Amygdala (tissue), 56 donors: ENCODE measurements at places on chromosomes 3 and 15.

DNA sequence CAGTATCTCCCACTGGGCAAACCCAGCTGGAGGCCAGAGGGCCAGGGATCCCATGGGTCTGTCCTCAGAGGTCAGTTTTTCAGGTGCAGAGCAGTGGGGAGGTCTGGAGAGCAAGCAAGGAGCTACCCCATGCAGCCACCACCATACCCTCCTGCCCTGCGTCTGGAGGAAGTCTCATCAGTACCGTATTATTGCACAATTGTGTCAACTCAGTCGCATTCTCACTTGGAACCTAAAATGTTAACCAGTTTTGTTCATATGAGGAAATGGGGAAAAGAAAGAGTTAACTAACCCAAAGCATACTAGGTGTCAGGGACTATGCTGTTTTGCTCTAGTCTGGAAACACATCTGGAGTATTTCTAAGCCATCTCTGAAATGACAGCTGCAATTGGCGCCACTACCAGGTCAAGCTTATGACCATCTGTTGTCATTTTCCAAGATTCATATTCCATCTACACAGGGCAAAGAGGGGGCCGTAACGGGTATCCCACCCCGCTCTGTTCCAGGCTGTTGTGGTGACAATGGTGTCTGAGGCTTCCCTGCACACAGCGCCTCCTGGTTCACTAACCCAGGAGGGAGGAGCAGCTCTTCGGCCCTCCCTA, 16.9 kb upstream of the APBA2 start:
- no peak for DNase-seq

GRCh38 chr3:183253528-183254486, 754 bp downstream of the B3GNT5 start:
- DNase-seq: no peak

GRCh38 chr3:184781801-184782200, 30.2 kb upstream of the VPS8 start:
- no peak for DNase-seq

DNA sequence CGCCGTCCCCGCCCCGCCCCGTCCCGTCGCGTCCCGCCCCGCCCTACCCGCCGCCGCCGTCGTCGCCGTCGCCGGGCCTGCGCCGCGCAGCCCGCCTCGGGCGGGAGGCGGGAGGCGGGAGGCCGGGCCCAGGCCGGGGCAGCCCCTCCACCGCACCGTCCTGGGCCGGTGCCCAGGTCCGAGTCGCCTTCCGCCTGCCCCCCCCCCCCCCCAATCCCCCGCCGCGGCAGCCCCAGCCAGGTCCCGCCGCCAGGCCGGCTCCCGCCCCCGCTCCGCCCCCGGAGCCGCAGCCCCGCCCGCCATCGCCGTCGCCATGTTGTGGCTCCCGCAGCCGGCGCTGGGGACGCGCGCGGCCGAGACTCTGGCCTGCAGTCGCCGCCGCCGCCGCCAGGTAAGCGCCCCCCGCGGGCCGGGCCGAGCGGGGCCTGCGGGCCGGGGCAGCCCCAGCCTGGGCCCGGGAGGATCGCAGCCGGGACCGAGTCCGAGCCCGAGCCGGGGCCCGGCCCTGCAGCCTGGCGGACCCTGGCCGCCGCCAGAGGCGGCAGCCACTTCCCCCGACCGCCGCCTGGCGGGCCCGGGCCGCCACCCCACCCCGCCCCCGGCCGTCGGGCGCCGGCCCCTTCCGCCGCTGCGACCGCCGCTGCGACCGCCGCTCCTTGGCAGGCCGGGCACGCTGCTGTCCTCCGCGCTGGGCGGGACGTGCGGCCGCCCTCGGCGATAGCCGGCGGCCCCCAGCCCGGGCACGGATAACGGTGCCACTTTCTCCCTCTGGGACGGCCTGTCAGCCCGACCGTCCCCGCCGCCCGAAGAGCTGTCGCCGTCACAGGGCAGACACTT, at the start of gene ZNF592:
TSS of gene ZNF592 (plus strand) at position 319 of the 837 bp plus-strand sequence. CDS start 34,084 bp downstream, outside the sequence.
- DNase-seq: peak; percentile 86

DNA sequence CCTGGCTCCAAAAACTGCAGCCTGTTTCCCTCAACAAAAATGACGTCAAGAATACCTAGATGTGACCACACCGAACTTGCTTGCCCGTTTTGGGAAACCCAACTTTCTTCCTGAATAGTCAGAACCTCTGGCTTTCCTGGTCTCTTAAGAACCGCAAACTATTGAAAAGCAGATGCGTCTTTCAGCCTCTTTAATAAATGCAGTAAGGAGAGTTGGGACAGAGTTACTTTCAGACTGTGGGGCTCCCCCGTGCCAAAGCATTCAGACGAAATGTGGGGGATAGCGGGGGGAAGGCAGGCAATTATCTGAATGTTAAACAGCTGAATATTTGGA, 1.2 kb upstream of the PROK2 start:
- DNase-seq: no peak

DNA sequence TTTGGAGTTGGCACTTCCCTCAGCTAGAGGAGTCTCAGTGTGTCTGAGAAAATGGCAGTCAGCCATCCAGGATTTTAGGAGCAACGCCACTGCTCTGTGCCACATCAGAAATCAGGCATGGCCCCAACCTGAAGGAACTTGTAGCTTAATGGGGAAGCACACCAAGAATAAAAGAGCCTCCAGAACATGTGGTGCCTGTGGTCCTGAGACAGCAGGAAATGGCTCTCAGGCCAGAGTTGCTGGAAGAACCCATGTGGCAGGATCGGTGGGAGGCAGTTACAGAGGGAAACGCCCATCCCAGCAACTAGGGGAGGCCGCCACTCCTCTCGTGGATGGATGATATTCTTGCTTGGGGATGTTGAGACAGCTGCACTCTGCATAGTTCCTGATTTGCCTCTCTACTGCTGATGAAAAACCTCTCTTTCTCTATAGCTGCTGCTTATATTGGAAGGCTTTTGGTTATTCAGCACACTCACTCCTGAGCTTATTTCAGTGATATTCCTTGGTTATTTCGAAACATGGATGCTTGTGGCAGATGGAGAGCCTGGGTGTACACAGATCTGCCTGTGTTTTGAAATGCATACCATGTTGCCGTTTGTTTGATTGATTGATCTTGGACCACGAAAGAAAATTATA, 52.4 kb downstream of the KLHL25 start:
- no peak for DNase-seq

DNA sequence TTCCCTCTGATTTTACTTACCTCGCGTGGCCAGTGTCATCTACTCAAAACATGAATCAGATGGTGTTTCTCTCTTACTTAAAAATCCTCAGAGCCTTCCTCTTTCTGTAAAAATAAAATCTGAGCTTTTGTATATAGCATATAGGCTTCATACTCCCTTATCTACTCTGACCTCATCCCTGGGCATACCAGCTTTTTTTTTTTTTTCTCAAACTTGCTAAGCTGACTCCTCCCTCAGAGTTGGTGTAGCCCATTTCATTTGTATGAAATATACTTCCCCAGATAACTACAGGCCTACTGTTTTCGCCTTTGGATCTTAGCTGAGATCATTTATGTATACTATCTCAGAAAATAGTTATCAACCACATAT, 648.9 kb upstream of the ALCAM start:
- DNase-seq: no peak

- DNase-seq: no peak
Observed at GRCh38 chr3:196501316-196502044, 2.1 kb downstream of the RNF168 start.

DNA sequence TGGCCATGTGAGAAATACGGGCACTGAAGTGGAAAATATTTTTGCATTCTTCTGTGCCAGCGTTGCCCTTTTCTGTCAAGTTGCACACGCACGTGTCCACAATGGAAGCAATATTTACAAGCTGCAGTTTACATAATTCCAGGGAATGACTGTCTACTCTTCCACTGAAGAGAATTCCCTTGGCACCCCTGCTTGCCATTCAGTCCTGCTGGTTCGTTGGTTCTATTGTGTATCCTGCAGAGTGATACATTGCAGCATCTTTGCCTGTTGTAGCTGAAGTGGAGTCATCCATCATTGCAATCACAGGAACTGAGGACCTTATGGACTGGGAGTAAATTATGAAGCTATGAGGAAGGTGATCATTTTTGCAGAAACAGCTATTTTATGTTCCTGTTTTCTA, 759.4 kb downstream of the ROBO2 start:
- DNase-seq: no peak

GRCh38 chr15:92102395-92102755, 248.9 kb downstream of the SLCO3A1 start:
- no peak for DNase-seq

DNA sequence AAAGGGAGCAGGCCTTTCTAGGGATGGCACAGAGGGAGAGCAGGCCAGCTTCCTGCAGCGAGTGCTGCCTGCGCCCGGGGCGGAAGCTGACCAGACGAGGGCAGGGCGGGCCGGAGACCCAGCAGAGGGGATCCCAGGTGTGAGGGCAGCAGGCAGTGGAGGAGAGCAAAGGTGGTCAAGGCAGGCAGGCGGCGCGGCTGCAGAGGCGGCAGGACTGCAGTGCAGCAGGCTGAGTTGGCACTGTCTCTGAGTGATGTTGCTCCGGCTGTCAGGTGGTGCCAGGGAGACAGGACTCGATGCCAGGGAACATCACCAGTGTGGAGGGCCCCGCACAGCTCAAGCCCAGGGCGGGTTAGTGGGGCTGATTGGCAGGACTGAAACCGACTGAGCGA, 22.3 kb upstream of the PLXNA1 start:
- no peak for DNase-seq

DNA sequence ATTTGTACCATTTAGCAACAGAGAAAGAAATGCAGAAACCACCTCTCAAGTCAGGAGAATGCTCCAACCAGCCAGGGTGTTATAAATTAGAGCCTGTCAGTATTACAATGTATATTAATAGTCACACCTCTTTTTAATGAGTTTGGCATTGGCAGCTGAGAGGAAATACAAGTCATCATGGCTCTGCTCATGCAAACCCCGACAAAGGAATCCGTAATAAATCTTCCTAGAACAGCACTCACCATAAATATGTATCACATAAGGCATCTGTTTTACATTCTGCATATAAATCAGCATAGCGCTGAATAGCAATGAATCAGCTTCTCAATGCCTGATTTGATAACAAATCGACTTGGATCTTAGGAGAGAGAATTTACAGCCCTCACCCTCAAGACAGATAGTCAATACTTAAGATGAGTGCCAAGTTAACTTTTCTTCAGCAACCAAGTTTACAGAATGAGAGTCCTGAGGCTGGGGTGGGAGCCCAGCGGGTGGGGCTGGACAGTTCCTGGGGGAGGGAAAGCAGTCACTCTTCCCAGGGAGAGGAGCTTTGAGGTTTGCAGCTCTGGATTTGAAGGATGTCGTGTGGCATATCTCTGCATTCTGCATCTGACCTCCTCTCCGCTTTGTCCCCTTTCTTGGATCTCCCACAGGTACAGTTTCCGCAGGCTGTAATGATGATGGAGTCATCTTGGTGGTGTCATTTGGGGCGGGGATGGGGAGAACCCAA, 1034.4 kb upstream of the NR2F2 start:
- DNase-seq: no peak

- no peak for DNase-seq
Observed at GRCh38 chr15:57607570-57608000, 15.9 kb downstream of the MYZAP start.

DNA sequence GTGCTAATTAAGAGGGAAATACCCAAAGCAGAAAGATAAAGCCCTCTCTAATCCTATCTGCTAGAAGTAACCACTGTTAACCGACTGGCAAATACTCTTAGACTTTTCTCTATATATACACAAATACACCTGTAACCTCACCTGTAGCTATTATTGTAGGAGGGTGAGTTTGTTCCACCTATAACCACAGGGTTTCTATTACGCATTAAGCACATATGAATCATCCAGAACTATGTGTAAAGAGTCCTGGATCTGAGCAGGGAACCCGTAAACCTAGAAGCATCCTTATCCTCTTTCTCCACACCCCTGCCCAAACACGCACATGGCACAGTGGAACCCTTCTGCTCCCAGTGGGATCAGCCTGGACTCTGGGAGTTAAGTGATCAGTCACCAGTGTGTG, 172.8 kb upstream of the C2CD4B start:
- no peak for DNase-seq

- DNase-seq: no peak
Observed at GRCh38 chr3:195543500-195544229, 540 bp upstream of the PPP1R2 start.

DNA sequence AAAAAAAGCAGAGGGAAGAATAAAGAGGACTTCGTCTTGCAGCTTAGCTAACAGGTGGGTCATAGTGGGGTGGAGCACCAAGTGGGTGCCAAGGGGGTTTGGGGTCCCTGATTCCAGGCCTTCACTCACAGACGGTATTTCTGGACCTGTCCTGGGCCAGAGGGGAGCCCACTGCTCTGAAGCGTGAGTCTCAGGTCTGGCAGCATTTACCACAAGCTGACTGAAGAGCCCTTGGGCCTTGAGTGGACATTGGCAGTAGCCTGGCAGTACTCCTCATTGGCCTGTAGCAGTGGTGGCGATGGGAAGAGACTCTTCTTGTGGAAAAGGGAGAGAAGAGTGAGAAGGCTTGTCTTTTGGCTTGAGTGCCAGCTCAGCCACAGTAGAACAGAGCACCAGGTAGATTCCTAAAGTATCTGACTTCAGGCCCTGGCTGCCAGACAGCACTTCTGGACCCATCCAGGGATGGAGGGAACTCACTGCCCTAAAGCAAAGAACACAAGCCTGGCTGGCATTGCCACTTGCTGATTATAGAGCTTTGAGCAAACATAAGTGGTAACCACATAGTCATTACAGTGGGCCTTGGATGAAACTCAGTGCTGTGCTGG, 72.9 kb downstream of the GLDN start:
- DNase-seq: no peak

- no peak for DNase-seq
Observed at GRCh38 chr3:23455775-23456174, 252.6 kb downstream of the UBE2E2 start.

DNA sequence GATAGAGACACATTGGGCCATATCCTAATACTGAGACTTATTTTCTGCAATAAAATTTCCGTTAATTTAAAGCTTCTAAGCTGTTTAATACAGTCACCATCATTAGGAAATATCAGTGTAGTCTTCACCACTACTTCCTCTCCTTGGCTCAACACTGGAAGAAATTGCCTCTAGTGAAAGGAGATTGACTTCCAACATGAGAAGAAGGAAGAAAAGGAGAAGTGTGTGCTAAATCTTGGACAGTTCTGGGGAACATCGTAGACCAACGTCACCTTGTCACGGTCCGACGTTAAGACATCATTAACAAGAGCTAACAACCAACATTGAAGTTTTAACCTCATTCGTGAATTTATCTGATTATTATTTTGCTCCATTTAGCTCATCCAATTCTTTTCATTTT, 987.0 kb upstream of the CFAP20DC start:
- no peak for DNase-seq

DNA sequence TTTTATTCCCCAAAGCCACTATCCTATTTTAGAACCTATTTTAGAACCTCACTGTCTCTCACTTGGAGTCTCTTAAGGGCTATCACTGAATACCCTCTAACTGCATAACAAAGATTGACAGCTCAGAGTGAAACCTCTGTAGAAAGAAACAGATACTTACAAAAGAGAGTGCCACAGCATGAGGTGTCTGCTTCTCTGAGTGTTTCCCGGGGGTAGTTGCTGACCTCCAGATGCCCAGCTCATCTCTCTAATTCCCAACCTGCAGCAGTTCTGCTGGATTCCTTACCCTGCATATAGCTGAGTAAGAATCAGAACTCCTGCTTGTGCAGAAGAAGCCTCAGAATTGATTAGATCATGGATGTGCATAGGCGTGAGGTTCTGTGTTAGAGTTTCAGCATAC, 34.5 kb downstream of the P3H2 start:
- DNase-seq: no peak
